Esophagus muscularis mucosa (tissue), 4 donors: ENCODE measurements at places on chromosomes 4 and X.

- DNase-seq: no peak
Observed at GRCh38 chr4:7876201-7876875, 63.3 kb downstream of the AFAP1 start.

DNA sequence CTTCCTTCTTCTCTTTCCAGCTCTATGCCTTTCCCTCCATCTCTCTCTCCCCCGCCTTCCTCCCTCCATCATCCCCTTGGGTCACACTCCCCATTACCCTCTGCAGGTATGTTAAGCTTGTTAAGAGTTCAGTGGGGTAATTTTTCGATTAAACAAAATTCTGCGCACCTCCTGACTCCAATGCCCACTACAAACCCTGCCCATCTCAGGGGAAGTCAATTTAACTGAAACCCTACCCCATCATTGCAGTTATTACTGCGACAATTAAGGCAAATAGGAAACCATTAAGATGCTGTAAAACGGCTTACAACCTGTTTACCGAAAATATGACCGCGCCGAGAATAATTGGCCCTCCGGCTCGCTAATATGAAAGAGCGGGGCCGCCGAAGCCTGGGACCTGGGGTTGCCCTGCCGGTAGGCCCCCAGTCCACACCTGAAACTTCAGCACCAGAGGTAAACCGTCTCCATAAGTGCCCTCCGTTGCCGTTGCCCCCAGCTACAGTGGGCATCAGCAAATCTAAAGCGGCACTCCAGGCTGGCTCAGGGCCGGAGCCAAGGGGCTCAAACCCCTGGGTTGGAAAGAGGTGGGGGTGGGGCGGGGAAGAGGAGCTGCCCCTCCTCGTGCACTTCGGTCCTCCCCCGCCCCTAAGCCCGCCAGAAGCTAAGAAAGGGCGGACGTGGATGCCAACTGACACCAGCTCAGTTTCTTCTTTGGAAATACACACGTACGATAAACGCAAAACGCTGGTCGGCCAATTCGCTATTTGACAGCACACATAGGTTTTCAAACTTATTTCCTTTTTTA is 4.8 kb downstream of the ARX start:
- no peak for DNase-seq

GRCh38 chr4:48367016-48367415 is 25.7 kb downstream of the SLAIN2 start:
- no peak for DNase-seq

DNA sequence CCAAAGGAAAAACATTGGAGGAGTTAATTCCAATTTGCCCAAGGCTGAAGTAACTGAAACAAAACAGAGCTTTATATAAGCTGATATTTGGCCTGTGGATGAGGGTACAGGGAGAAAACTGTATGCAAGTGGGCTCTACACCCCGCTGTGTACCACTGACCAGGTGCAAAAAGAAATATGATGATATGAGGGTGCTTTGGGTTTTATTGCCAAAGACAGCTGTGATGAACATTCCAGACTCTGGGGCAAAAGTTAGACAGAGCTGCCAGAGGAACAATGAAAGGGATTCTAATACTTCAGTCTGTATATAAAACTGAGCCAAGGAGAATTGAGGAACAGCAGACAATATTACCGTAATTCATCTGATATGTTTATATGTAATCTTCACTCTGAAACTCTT is 117.4 kb downstream of the MID1 start:
- DNase-seq: no peak

- DNase-seq: no peak
Observed at GRCh38 chr4:147332091-147332490, 148.8 kb upstream of the EDNRA start.

DNA sequence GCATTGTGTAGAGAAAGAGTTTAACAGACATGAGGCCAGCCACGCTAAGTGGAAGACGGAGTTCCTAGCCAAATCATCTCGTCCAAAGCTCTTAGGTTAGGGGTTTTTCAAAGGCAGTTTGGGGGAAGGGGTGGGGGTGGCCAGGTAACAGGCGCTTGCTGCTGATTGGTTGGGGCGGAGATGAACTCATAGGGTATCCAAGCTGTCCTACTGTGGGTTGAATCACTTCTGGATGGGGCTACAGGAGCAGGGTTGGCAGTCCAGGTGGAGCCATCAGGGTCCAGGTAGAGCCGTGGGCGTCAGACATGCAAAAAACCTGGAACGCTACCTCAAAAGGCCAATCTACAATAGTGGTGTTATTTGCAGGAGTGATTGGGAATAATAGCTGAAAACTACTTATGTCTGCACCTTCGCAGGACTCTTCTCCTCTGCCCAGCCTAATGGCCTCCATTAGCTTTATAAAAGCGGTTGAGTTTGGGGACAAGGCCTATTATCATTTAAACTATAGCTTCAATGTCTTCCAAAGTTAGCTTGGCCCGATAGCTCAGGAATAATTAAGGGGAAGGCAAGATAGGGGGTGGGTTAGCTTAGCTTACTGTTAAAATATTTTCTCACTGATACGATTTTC is 579.6 kb downstream of the NLGN4X start:
- DNase-seq: no peak

- DNase-seq: no peak
Observed at GRCh38 chr4:163537114-163537513, 42.6 kb downstream of the TMA16 start.
